ENCODE measurements at places on chromosomes 1 and 21.

DNA sequence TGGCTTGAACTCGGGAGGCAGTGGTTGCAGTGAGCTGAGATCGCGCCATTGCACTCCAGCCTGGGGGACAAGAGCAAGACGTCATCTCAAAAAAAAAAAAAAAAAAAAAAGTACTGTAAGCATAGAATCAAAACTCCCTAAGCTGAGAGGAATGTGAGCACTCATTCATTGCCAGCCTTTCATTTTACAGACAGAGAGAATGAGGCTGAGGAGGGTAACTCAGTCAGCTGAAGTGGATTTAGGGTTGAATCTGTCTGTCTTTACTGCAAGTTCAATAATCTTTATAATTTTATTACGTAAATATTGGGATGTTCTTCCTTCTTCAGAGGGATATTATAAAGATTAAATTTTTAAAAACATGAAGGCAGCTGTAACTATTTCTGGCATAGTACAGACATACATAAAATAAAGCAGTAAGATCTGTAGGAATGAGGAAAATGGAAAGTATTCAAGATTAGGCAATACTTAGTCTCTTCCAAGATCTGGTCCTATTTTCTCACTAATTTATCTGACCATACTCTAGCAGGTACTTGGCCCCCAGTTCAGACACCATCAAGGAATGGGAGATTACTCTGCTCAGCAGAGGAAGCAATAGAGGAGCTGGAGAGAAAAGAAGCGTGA lies 24.1 kb upstream of the MNDA start:
- no peak for DNase-seq

DNA sequence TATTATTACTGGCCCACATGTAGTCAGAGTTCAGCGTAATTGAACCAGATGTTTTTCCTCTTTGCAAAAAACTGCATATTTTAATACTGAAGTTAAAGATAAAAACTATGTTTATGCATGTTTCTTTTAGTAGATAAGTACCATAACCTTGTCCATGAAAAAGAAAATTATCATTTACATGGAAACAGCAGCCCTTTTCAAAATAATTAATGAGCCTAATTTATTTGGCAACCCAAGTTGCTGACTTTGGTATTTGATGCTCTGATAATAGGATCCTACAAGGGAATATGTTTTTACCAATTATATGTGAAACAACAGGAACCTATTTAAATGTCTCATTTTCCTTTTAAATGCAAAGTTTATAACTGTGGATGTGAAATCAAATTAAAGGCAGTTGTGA lies 281.3 kb upstream of the C1orf105 start:
- DNase-seq, result no peak

DNA sequence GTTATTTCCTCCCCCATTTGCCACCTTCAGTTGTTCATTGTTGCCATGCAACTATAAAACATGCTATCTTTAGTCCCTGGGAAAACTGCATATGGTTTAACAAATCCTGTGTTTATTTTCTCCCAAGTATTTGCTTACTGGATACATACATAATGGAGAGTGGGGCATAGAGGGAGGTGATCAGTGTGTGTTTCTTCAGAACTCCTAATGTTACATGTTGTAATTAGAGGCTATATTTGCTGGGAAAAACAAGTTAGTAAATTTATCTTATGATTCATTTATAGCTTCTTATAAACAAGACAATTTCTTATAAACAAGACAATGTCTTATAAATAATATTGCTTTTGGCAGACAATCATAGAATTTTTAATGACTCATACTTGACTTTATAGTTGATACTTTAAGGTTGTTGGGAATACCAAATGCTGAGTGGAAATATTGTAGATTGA lies 7.3 kb upstream of the GIPC2 start:
- no peak for DNase-seq

DNA sequence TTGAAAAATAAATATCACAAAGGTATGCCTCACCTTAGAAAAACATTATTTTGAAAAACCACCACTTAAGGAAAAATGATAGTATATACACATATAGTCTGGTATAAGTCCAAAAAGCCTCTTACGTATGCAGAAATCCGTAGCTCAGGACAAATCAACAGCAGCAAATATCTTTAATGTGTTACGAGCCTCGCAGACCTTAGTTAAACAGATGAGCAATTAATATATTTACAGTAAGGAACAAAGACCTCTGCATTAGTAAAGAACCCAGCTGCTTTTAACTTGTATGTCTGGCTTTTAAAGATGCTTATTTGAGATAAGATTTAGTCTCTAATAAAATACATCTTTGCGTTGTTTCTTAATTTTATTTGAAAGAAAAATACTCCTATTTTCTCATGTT lies 79.9 kb upstream of the CHRM3 start:
- DNase-seq, result no peak

GRCh38 chr1:53580739-53581475 lies 121.7 kb downstream of the DMRTB1 start:
- no peak for DNase-seq

GRCh38 chr1:48906164-48906563 lies 129.5 kb upstream of the BEND5 start:
- no peak for DNase-seq

DNA sequence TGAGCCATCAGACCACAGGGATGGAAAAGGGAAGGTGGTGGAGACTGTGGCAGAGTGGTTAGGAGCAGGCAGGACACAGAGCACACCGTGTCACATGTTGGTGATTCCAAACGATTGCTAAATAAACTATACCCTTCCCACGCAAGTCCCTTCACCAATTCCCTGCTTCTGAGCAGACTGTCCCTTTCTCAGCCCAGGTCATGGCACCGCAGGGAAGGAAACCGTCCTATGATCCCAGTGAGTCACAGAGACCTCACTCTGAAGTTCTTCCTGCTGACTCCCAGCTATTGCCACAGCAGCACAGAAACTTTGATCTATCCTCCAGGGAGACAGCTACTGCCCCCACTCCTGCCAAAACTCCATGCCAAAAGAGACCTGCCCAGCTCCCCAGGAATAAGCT lies 19.2 kb downstream of the RIMS3 start:
- no peak for DNase-seq

DNA sequence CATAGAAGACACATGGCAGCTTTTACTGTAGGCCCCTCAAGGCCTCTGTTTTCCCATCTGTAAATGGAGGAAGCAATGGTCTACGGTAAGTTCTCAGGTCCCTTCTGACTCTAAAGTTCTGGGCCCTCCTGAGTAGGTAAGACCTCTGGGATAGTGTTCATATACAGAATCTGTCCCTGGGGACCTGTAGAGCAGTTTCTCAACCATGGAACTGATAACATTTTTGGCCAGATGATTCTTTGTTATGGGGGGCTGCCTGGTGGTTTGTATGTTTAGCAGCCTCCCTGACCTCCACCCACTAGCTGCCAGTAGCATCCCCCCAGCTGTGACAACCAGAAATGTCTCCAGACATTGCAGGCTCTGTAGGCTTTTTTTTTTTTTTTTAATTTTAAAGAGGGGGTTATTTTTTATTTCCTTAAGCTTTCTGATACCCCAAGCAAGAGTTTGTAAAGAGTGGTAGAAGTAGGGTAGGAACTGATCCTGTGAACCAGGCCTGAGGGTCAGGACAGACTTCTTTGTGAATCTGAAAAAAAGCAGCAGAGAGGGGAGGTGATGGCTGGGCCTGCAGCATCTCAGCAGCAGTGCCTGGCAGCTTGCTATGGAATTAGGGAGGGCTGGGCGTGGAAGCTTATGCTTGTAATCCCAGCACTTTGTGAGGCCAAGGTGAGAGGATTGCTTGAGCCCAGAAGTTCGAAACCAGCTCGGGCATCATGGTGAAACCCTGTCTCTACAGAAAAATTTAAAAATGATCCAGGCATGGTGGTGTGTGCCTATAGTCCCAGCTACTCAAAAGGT lies 20.2 kb upstream of the TCEA3 start:
- DNase-seq, result no peak

DNA sequence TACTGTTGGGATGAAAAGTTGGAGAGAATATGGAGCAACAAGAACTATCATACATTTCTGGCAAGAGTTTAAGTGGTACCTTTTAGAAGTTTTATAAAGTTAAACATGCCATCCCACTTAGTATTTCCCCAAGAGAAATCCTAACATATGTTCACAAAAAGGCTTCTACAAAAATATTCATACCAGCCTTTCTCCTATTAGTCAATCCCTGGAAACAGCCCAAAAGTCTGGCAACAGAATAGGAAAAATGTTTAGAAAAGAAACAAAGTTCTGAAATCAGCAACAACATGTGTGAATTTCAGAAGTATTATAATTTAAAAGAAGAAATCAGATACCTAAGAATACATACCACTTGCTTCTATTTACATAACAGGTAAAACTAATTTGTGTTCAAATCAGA lies 271.0 kb downstream of the DSCAM start:
- no peak for DNase-seq

GRCh38 chr1:156924478-156925153 lies 4.2 kb downstream of the LRRC71 start:
- DNase-seq, result no peak

GRCh38 chr1:45326627-45327623 lies at the start of gene HPDL:
Gene HPDL (plus strand): TSS chr1:45326895. CDS start chr1:45327149, 254 bp downstream.
- DNase-seq, result peak; percentile 35

- DNase-seq, result no peak
Observed at GRCh38 chr1:228474507-228474906, 12.7 kb upstream of the RNF187 start.

DNA sequence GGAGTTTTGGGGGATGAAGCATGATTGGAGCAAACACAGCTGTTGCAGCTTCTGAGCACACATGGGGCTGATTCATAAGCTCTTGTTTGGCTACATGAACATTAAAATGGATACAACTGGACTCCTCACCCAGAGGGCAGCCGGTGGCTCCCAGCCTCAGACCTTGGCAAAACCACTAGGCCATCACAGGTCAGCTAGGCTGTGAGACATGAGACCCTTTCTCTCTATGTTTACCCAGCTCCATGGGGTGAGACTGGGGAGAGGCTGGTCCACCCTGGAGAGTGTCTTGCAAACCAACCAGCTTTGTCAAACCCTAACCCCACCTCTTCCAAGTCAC lies 388.7 kb downstream of the PTPRU start:
- no peak for DNase-seq

GRCh38 chr1:163442895-163443294 lies 121.1 kb downstream of the NUF2 start:
- no peak for DNase-seq

DNA sequence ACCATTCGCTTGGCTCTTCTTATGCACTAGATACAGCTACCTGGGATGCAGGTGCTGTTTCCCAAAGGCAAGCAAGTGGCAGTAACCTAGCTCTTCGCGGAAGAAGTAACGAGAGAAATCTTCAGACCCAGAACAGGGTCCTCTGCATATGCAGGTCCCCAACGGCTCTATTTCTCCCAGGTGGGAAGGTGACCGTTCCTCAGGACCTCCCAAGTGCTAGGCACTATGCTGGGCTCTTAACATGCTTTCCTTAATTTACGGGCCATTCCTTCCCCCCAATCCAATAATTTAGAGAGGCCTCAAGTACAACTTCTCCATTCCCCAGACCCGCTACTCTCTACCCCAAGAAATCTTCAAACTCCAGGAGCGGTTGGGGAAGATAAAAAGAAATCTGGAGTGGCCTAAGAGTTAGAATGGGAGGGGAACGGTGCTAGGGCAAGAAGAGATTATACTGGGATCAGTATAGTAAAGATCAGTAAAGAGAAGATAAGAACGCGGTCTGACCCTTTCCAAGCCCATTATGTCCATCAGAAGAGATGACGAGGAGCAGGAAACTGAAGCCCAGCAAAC lies 410 bp downstream of the TXNDC12 start:
- no peak for DNase-seq

- no peak for DNase-seq
Observed at GRCh38 chr1:193321242-193321840, 134.9 kb upstream of the B3GALT2 start.

- DNase-seq, result no peak
Observed at GRCh38 chr1:209823143-209824041, 4.4 kb upstream of the UTP25 start.

- DNase-seq, result no peak
Observed at GRCh38 chr1:26789931-26790330, 2.2 kb downstream of the PIGV start.

DNA sequence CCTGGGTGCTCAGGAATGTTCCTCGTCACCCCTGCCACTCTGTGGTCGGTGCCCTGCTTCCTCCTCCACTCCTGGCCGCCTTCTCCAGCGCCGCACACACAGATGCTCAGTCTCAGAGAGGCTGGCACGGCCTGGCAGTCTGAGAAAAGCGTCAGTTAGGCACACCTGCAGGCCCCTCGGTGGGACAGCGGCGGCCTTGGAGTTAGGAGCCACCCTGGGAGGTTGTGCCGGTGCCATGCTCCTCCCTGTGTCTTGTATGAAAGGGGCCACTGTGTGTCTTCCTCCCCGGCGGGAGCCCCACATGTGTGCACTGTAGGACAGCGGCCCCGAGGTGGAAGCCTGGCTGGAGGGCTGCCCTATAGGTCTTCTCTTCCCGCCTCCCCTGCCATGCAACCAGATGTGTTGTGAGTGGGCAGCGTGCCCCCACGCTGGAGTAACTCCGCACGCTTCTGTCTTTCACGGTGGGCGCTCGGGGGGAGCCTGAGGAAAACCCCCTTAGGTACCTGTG lies 145.2 kb downstream of the PGBD5 start:
- no peak for DNase-seq

GRCh38 chr21:42360317-42360716 lies 6.0 kb downstream of the TFF1 start:
- DNase-seq, result no peak

DNA sequence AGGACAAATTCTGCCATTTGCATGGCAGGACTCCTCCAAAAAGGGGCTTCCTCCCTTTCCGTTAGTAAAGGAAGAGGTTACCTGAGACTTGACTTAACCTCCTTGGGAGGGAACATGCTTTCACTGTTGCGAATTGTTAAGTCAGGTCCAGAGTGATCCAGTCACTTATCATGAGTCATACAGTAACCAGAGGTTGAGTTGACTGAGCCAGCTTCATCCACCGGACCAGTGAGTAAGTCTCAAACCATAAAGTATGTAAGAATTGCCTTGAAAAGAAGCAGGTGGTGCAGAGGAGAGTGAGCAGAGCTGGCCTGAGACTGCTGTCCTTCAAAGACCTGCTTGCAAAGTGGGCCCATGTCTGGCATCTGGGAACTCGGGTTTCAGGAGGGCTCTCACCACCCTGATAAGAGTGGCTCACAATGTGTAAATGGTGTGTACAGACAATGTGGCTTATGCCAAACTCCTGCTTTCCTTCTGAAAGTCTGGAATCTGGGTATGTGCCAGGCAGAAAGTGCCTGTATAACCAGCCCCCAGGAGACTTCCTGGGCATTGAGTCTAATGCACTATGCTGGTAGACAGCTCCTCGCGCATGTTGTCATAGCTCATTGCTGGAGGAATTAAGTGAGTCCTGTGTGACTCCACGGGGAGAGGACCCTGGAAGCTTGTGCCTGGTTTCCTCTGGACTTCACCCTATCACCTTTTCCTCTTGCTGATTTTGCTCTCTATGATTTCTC lies 84.3 kb upstream of the KLHDC7A start:
- DNase-seq, result no peak

All from activated naive CD4-positive, alpha-beta T cell (primary cell).